ENCODE measurements at places on chromosomes 7 and 10.

- DNase-seq: no peak
Measured at GRCh38 chr10:62980687-62981086, 152.4 kb upstream of the NRBF2 start.

GRCh38 chr10:92538231-92538958 lies 35.5 kb downstream of the IDE start:
- DNase-seq: no peak

- no peak for DNase-seq
Measured at GRCh38 chr10:116691635-116692034, 50.7 kb downstream of the HSPA12A start.

DNA sequence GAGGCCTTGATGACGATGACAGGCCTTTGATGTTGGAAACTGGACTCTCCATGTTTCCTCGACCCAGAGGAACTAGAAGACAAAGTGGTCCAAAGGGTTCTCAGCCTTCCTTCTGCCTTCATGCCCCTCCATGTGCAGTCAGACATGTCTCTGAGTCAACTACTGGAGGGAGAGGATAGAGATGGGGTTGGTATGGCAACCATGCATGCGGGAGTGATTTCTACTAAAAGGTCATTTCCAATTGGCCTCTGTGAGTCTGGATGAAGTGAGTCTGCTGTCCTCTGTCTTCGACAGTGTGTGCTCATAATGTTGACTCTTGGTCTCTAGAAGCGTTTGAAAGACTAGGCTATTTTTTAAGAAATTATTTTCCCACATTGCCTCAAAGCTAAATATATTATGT lies 29.2 kb downstream of the STK17A start:
- DNase-seq: no peak

- DNase-seq: no peak
Measured at GRCh38 chr10:94088926-94089381, 95.2 kb downstream of the PLCE1 start.

DNA sequence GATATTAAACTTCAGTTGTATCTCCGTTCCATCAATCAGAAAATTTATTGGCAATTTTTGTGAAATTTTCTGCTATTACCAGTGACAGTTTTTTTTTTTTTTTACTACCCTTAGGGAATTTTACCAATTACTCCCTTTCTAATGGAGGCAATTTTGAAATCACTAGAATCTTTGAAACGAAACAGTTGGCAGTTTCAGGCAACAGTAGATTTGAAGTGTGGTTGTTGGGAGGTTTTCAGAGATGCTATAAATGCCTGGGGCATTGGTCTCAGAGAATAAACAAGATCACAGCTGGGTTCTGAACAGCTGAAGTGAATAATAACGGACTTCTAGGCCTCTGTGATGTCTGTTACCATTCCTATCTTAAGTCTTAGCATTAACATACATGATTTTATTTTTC lies 535.9 kb upstream of the POT1 start:
- no peak for DNase-seq

Measured in activated naive CD4-positive, alpha-beta T cell (primary cell).